ENCODE measurements at places on chromosomes 12 and 14.
A peak's percentile ranks its signal among the peaks of the same experiment; 100 is the strongest.

DNA sequence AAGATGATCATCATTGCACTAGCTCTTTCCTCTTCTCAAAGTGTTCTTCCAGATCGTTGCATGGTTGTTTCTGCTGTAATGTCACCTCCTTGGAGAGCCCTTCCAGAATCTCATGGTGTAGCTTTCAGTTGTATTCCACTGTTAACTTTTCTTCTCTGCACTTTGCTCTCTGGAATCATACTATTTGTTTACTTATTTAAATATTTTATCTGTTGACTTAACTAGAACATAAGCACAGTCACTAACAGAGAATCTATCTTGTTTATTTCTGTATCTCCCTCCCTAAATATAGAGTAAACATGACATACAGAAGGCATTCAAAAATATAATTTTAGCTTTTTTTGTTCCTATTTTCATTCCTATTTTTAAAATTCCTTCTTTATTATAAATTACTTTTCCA, 11.8 kb downstream of the LIN7A start:
- DNase-seq, result no peak

DNA sequence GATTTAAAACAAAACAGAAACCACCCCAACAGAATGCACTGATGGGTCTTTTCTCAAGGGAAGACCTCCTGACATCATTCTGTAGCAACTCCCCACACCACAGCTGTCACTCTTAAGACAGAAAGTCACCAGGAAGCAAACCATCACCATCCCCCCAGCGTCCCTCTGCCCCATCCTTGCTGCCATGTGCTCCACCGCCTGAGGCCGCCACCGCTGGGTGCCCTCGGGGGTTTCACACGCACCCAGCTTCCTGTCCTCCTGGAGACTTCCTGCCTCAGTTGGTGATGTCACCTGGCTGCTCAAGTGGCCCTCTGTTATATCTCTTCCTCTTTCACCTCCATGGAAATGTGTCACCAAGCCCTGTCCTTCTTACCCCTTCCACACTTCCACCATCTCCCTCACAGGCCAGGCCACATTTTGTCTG, 71.4 kb upstream of the GPR68 start:
- DNase-seq, result no peak

DNA sequence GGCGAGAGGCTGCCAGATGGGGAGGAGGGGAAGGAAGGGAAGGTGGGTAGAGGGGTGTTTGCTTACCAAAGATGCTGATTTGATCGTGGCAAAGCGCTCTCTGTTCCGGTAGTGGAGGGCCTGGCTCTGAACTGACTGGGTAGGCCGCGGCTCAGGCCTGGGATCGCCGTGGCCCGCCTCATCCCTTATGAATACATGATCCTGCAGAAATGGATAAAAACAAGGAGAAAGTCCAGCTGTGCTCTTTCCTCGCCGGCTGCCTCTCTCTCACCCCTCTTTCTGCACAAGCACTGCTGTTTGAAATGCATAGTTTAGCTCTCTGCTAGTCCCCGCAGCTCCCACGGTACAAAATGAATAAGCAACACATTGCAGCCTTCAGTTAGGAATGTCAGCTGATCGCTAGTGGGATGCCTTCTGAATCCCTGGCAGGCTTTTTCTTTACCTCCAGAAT, 53.8 kb downstream of the PEBP1 start:
- DNase-seq, result peak; percentile 41

GRCh38 chr12:56631790-56632700, 1.9 kb upstream of the BAZ2A start:
- no peak for DNase-seq

- DNase-seq, result no peak
Measured at GRCh38 chr12:131047789-131048610, 94.3 kb downstream of the ADGRD1 start.
